NCI-H446 treated with DMSO at 0.1 percent for 48 hours (cell line): ENCODE measurements at places on chromosomes 7 and 10.

- no peak for DNase-seq
These were observed 4.5 kb downstream of the TMEM243 start for GRCh38 chr7:87215046-87215445.

- no peak for DNase-seq
These were observed 97.6 kb upstream of the GSDME start for GRCh38 chr7:24854866-24855265.

DNA sequence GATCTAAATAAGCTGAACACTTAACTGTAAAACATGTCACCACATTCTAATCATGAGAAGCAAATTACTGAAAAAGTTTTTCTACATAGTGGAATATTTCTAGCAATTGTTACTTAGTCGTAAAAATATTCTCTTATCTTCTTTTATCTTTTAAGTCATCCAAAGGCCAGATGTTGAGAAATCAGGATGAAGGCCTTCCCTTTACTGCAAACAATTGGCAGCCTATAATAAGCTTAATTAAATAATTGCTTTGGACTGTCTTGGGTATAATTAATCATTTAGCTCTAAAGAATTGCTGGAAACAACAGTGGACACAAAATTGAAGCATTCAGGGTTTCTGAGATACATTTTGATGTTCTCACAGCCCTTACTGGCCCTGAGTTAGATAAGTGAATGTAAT is 226.5 kb downstream of the FANK1 start:
- DNase-seq = no peak

DNA sequence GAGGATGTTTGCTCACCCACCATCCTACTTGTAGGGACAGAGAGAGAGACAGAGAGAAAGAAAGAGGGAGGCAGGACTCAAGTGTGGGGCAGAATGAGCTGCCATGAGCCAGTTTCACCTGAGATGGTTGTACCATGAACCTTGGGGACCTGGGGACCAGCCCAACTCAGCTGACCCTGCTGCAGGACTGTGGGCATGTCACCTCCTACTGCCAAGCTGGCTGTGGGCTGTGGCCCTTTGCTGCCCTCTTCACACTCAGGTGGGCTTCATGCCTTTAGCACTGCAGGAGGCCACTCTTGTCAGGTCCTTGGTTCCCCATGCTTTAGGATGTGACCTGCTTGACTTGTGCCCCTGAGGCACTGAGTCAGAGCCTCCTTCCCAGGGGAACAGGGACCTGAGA is 108.2 kb upstream of the PCBD1 start:
- no peak for DNase-seq

GRCh38 chr10:32180390-32181280 is 124.4 kb upstream of the KIF5B start:
- DNase-seq = no peak

- DNase-seq = no peak
These were observed 23.6 kb upstream of the CD36 start for GRCh38 chr7:80614851-80615271.
